ENCODE measurements at places on chromosomes 7 and 10. TPM values are rescaled to one million over a fixed set of nuclear protein-coding genes. Genes with fewer than 3 reads are reported as not detected.

GRCh38 chr7:135147341-135147898 lies 452 bp upstream of the TMEM140 start:
- H3K27me3 ChIP-seq, result no peaks in the 10 kb centered on the region
- no peak overlapping the region for H3K4me3 ChIP-seq
- no peak overlapping the region for H3K27ac ChIP-seq
- H3K36me3 ChIP-seq, result no peaks in the 10 kb centered on the region
- no peak for DNase-seq
- H3K4me1 ChIP-seq, result no peaks in the 10 kb centered on the region

GRCh38 chr10:22791665-22792064 lies 77.3 kb upstream of the PIP4K2A start:
- H3K27me3 ChIP-seq, result no peaks in the 10 kb centered on the region
- no peak for DNase-seq
- no peaks in the 10 kb centered on the region for H3K4me1 ChIP-seq
- no peak overlapping the region for H3K27ac ChIP-seq
- no peak overlapping the region for H3K4me3 ChIP-seq

DNA sequence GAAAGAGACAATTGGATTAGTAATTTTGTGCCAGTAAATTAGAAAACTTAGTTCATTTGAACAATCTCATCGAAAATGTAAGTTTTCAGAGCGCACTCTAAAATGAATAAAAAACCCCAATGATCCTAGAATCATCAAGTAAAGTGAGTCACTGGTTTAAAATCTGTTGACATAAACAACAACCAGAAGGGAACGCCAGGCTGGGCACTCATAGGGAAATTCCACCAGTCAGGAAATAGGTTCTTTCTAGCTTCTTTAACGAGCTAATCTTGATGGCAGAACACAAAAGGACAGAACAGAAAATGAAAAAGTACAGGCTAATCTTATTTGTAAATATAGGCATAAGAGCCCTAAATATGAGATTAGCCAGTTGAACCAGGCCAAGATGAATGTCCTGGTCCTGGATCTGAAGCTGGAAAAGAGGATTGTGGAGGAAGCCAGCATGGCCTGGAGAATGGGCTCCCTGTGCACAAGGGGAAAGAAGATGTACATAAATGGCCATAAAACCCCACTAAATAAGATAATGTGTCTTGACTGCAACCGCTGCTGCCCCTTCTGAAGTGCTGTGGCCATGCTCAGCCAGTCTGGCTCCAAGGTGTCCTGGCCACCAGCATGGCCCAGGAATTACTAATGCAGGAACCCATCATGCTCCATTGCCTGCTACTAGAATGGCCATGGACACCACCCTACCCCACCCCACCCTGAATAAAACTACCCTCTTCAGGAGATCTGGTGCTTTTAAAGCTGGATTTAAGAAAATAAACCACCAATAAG lies 114.0 kb downstream of the WDFY4 start:
- DNase-seq, result no peak
- no peak overlapping the region for H3K4me3 ChIP-seq
- H3K27ac ChIP-seq, result no peak overlapping the region
- H3K4me1 ChIP-seq, result no peaks in the 10 kb centered on the region
- H3K36me3 ChIP-seq, result no peaks in the 10 kb centered on the region
- no peaks in the 10 kb centered on the region for H3K27me3 ChIP-seq

DNA sequence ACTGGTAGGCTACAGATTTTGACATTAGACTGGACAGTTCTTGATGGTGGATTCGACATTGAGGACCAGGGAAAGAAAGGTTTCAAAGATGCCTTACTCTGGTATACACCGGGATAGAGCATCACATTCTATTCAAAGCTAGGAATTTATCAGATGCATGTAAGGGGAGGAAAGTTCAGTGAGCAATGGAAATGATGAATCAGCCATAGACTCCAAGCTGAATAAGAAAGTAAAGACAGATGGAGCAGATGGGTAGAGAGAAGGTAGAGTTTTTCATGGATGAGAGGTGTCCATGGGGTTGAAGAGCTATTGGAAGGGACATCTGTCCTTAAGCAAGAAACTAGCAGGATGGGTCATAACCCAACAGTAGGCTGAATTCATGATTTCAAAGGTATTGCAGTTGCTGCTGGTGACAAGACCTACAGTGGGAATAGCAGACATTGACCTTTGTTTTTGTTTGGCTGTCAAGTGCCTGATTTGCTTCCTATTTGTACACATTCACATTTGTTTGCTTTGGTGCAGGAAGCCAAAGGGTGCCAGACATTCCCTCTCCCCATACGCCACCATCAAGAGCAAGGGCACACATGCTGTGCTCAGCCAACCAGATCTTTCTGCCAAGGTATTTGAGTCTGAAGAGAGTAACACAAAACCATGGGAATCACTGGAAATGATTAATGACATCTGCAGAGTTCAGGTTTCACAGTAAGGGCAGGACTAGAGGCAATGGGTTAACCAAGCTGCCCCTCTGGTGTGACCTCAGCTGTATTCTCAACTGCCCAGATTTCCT lies 8.6 kb upstream of the CACUL1 start:
- no peak overlapping the region for H3K4me3 ChIP-seq
- no peaks in the 10 kb centered on the region for H3K36me3 ChIP-seq
- no peak for DNase-seq
- H3K4me1 ChIP-seq, result no peaks in the 10 kb centered on the region

DNA sequence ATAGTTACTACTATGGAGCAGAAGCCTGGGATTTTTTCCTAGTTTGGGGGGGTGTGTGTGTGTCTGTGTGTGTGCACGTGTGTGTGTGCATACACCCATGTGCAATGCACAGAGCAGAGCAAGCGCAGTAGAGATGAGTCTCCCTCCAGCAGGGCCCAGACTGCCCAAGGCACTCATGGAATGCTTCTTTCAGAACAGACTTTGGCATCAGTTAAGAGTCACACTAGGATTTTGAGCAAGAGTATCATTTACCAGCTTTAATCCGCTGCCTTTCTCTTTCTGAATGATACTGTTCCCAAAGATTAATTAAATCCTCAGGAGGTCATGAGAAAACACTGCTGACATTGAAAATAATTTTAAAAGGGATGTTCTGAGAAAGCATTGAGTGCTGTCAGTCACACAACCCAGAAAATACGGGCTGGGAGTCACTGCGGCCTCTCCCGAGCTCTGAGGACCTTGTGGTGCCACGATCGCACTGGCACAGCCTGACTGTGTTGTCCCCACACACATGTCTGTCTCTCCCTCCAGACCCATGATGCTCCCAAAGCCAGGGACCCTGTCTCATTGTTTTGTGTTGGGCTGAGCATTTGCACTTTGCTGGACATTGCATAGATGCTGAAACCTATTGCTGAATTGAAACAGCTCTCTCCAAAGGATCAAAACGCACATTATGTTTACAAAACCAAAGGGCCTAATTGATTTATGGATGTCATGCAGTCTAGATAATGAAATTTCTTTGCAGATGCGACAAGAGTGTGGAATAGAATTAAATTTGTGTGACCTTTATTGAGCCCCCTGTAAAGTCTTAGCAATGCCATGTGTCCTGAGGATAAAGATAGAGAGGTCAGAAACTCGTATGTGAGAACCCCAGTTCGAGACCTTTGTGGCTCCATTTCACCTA lies 54.7 kb upstream of the FIGNL1 start:
- peaks cover 2% of the 10 kb centered on the region for H3K36me3 ChIP-seq
- no peaks in the 10 kb centered on the region for H3K27me3 ChIP-seq
- H3K4me3 ChIP-seq, result no peak overlapping the region
- H3K27ac ChIP-seq, result no peak overlapping the region

DNA sequence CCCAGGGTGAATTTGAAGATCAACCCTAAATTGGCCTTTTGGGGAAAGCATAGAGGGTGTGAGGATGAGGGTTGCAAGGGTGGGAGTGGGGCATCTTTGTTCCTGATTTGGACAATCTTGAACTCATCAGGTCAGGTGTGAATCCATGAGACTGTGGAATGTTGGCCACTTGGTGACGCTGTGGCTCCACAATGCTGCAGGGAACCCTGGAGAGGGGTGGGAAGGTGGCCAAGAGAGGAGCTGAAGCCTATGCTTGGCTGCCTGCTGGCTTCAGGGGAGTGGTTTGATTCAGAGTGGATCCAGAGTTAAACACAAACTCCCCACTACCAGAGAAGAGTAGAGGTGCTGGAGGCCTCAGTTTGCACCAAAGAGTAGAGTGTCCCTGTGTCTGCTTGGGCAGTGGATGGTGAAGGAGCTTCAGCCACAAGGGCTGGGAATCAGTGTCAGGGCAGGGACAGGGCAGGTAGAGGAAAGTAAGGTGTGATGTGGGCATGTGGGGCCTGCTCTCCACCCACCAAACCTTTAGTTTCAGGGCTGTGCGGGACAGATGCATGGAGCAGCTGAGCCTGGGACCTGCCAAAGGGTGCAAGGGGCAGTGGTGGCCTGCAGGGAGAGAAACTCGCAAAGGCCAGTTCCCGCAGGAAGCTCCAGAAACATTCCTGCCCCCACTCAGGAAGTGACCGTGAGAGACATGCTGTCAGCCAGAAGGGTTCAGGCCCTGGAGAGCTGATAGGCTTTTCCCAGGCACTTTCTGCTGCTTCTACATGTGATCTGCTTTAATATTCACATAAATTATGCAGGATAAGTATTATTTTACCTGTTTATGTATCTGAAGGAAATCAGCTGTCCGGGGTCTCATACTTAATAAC lies 81.0 kb upstream of the PRSS58 start:
- H3K4me3 ChIP-seq, result no peak overlapping the region
- H3K27ac ChIP-seq, result no peak overlapping the region
- no peaks in the 10 kb centered on the region for H3K36me3 ChIP-seq

STAG3 gene
- 1.1 TPM for total RNA-seq

AKR1C8 gene
- total RNA-seq, result not detected
